ENCODE measurements at places on chromosomes 16 and 17.

GRCh38 chr17:76384987-76385891 is 830 bp downstream of the SPHK1 start:
- DNase-seq: peak; percentile 52

- peak; percentile 51 for DNase-seq
Observed at GRCh38 chr16:67000384-67001351, 12.3 kb downstream of the CES4A start.

- DNase-seq: no peak
Observed at GRCh38 chr16:50202926-50203624, 50.0 kb downstream of the TENT4B start.

DNA sequence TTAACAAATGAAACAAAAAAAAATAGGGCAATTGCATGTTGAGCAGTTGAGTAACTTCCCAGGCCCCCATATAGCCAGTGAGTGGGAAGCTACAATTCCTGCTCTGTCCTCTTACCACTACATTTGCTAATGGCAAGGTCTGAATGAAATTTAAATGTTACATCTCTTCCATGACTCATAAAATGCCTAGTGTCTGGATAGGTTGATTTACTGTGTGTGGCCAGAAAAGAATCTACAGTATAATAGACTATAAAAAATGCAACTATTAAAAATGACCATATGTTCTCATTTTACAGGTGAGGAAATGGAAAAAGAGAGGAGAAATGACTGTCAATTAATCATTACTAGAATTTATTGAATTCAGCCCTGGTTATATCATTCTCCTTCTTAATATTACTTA is 1199.3 kb downstream of the CDH11 start:
- no peak for DNase-seq

- DNase-seq: no peak
Observed at GRCh38 chr17:76981545-76982295, 113.5 kb downstream of the MGAT5B start.

GRCh38 chr17:1244606-1245012 is 25.6 kb upstream of the BHLHA9 start:
- DNase-seq: no peak

DNA sequence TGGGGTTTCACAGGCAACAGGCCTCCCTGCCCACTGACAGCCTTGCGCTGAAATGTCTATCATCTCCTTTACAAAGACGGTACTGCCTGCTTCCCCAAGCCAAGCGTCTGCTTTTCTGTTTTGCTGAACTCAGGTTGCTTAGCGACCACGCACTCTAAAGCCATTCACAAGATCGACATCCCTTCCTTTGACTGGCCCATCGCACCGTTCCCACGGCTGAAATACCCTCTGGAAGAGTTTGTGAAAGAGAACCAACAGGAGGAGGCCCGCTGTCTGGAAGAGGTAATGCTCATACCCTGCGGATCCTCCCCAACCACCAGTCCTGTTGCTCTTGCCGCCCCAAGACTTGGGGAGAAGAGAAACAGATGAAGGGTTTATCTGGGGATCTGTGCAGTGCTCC is 28.7 kb downstream of the TMEM186 start:
- no peak for DNase-seq

DNA sequence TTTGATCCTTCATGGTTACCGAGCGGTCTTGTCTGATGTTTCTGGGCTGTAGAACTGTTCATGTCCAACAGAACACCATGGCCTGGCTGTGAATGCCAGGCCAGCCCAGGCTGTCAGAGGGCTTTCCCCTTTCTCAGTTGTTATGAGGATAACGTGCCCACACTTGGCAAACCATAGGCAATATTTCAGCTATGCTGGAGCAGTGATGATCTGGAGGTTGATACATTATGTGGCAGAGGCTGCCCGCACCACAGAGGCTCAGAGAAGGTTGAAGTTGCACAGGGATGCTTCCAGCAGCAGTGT is 92.9 kb downstream of the C16orf78 start:
- no peak for DNase-seq

Measured in activated CD8-positive, alpha-beta memory T cell treated with anti-CD3 and anti-CD28 coated beads, Interleukin-2, amount 50 U/mL, for 4 hours (primary cell).